NCI-H1694 (cell line): ENCODE measurements at places on chromosomes 3 and 15.

DNA sequence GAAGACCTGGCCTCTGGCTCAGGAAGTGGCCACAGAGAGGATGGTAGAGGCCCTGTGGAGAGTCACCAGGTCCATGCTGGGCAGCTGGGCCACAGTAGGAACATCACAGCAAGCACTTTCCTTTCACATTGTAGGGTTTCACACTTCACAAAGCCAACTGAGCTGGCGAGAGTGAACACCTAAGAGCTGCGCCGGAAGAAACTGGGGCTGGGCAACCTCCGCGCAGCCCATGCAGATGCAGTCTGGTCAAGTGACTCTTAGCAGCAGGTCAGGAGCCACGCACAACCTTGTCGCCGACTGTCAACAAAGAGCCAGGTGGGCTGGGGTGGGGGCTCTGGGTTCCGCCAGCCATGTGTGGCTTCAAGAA lies 15.3 kb upstream of the SHISA5 start:
- no peak for DNase-seq

DNA sequence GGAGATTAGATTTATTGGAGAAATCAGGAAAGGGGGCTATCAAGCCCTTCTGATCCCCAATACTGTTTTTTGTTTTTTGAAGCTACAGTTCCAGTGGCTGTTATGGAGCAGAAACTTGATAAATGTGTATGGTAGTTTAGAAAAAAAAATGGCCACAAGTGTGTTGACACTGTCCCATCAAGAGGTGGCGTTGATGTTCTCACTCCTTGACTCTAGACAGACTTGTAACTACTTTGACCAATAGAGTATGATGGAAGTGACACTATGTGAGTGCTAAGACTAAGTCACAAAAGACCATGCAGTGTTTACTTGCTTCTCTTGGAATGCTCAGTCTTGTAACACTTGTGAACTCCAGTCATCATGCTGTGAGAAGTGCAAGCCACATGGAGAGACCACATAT lies 356.7 kb downstream of the PDCD6IP start:
- DNase-seq = no peak

GRCh38 chr3:48318713-48319468 lies 14.6 kb downstream of the SPINK8 start:
- DNase-seq = no peak

DNA sequence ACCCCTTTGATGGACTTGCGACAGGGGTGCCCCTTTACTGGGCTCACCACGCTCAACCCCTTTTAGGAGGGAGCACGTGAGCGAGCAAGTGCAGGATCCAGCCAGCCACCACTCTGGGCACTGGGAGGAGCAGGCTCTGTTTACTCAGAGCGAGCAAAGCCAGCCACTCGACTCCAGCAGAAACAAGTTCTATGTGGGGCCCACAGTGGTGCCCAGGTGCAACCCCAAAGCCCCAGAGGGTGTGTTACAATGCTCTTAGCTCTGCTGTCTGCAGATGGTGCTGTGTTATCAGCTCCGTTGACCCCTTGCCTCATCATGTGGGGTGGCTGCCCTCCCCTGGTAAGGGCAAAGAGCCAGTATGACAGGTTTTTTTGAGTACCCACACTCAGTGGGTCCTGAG lies 120.3 kb upstream of the SUCLG2 start:
- no peak for DNase-seq

GRCh38 chr15:68424754-68425390 lies 7.1 kb downstream of the ITGA11 start:
- DNase-seq = no peak

- no peak for DNase-seq
These were observed 196.7 kb downstream of the PDE8A start for GRCh38 chr15:85178308-85178707.
